Immature natural killer cell (primary cell): ENCODE measurements at places on chromosomes 6 and 20. TPM values are rescaled to one million over a fixed set of nuclear protein-coding genes. Genes with fewer than 3 reads are reported as not detected.

GRCh38 chr20:370151-370600 lies 10.4 kb upstream of the TRIB3 start:
- H3K4me3 ChIP-seq: no peak overlapping the region
- no peak overlapping the region for H3K27ac ChIP-seq
- H3K4me1 ChIP-seq: no peaks in the 10 kb centered on the region
- H3K36me3 ChIP-seq: peaks cover 3% of the 10 kb centered on the region

THBD gene
- polyA plus RNA-seq: 0.26 TPM

RUNX2 gene
- polyA plus RNA-seq: 2.6 TPM

POLH gene
- 3.9 TPM for polyA plus RNA-seq

GRCh38 chr6:105301756-105302616 lies 100.9 kb downstream of the PREP start:
- H3K36me3 ChIP-seq: peaks cover 19% of the 10 kb centered on the region
- H3K4me3 ChIP-seq: no peak overlapping the region
- no peaks in the 10 kb centered on the region for H3K4me1 ChIP-seq
- DNase-seq: no peak
- H3K27me3 ChIP-seq: no peaks in the 10 kb centered on the region

PPIL6 gene
- 0.44 TPM for polyA plus RNA-seq

DNA sequence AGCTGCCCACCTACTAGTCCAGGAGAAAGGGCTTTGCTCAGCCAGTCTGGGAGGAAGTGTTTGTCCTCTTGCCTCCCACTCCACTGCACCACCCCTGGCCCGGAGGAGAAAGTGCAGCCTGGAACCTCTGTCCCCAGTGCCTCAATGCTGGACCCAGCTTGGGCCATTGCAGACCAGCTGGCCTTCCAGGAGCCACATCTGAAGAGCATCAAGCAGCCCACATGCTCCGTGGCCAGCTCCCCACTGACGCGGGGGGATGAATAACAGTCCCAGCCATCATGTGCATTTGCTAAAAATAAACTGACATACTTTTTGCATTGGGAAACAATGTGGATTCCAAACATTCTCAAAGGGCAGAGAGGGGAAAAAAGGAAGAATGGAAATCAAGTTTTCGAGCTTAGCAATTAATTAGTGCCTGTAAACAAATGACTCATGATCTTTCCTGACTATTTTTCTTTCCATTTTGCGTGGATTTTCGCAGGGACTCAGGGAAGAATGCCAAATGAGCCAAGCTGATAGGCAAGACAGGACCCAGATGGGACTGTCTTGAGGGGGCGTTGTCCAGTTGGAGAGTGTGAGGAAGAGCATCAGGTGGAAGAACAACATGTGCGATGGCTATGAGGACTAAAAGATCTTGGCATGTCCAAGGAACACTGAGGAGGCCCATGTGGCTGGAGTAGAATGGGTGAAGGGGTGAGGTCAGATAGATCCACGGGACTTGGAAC lies 34.1 kb downstream of the CEBPB start:
- no peak overlapping the region for H3K27ac ChIP-seq
- peaks cover 5% of the 10 kb centered on the region for H3K27me3 ChIP-seq
- DNase-seq: no peak
- H3K4me3 ChIP-seq: no peak overlapping the region
- H3K36me3 ChIP-seq: no peaks in the 10 kb centered on the region

GRCh38 chr20:30419466-30419865 lies 838.0 kb upstream of the DEFB115 start:
- no peak overlapping the region for H3K4me3 ChIP-seq
- H3K27ac ChIP-seq: no peak overlapping the region
- H3K4me1 ChIP-seq: no peaks in the 10 kb centered on the region
- no peaks in the 10 kb centered on the region for H3K36me3 ChIP-seq
- DNase-seq: no peak

OTOR gene
- not detected for polyA plus RNA-seq

DNA sequence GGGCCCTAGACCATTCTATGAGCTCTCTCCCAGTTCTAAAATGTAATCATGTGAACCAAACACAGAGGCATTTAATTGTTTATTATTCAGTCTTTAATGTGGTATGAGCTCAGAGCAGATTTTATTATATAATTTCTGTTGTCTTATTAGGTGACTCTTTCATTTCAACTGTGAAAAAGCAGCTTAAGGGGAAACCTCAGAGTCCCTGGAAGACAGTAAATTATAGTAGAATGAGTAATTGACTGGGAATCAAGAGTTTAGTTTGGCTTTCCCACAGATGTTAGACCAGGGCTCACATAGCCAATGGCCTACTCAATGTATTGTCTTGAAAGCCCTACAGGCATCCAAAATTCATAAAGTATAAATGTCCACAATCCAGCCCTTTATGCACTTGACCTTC lies 390.4 kb upstream of the SLC35B3 start:
- H3K36me3 ChIP-seq: no peaks in the 10 kb centered on the region
- H3K27me3 ChIP-seq: no peaks in the 10 kb centered on the region
- no peak overlapping the region for H3K4me3 ChIP-seq
- H3K4me1 ChIP-seq: no peaks in the 10 kb centered on the region

DNA sequence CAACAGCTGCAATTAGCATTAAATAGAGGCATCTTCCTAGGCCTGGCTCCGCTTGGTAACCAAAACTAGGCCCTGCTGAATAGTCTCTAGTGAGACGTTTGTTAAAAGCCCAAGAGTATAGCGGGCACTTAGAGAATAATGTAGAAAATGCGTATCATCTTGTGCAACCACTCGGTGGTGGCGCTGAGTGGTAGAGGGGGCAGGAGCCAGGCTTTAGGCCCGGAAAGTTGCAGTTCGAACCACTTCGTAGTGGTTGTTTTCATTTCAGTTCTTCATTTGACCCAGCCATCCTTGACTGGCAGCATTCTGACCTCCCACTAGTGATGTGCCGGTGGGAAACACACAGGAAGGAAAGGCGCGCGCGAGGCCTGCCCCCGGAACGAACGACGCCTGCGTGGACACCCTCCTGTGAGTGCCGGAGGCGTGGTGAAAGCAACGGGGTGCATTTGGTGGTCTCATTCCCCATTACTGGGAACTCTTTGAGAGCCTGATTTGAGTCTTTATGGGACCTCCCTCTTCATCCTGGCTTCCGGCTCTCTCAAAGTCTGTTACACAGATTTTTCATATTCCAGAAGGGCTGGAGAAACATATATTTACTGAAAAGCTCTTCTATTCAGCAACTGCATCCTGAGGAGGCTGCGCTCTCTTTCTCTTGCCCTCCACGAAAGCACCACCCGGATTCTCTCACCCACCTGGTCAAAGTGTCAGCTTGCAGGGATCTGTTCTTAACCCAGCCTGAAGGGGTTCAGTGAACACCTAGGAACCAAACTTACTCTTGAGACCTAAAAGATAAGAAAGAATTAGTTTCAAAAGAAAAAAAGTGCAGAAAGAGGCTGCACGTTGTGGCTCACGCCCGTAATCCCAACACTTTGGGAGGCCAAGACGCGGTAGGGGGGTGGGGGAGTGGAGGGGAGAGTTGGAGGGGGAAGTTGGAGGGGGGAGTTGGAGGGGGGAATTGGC lies 18.2 kb downstream of the GPX5 start:
- DNase-seq: no peak
- peaks cover 12% of the 10 kb centered on the region for H3K27me3 ChIP-seq
- no peaks in the 10 kb centered on the region for H3K36me3 ChIP-seq
- H3K4me1 ChIP-seq: peaks cover 17% of the 10 kb centered on the region
- no peak overlapping the region for H3K27ac ChIP-seq

DNA sequence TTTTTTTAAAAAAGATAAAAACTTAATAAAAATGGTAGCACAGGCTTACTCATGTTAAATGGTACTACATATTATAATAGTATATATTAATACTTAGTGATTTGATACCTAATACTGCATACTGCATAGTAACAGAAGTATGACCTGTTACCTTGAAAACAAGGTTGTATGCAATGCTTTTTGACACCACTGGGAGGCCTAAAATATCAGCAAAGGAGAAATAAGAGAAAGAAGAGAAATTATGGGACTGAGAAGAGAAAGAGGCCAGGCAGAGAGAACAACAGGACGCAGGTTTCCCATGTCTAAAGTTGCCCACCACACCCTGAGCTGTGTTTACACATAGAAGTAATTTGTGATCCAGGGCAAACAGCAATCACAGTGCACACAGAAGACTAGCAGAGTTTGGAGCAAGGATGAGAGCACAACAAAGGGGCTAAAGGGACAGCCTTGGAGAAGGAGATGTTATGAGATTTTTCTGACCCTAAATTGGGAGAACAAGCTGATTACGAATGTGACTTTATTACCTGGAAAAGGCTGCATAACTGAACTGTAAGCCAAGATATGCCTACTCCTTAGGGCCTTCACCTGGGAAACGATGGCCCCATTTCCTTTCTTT lies 73.2 kb downstream of the ROS1 start:
- no peaks in the 10 kb centered on the region for H3K36me3 ChIP-seq
- H3K4me3 ChIP-seq: no peak overlapping the region
- peaks cover 2% of the 10 kb centered on the region for H3K27me3 ChIP-seq

- peak overlapping the region; percentile 32 for H3K27ac ChIP-seq
- no peak for DNase-seq
- H3K36me3 ChIP-seq: peaks cover 16% of the 10 kb centered on the region
- peaks cover 58% of the 10 kb centered on the region for H3K4me1 ChIP-seq
Observed at GRCh38 chr6:144728804-144729203, 443.7 kb downstream of the UTRN start.

PRSS35 gene
- 0.30 TPM for polyA plus RNA-seq

TMEM200A gene
- 2.1 TPM for polyA plus RNA-seq

- peak overlapping the region; percentile 63 for H3K4me3 ChIP-seq
- no peaks in the 10 kb centered on the region for H3K36me3 ChIP-seq
- peak overlapping the region; percentile 81 for H3K27ac ChIP-seq
- peaks cover 57% of the 10 kb centered on the region for H3K4me1 ChIP-seq
- DNase-seq: peak; percentile 76
- peaks cover 5% of the 10 kb centered on the region for H3K27me3 ChIP-seq
Observed at GRCh38 chr6:43812850-43813578, 43.0 kb downstream of the VEGFA start.

- no peaks in the 10 kb centered on the region for H3K4me1 ChIP-seq
- H3K27ac ChIP-seq: no peak overlapping the region
- H3K36me3 ChIP-seq: no peaks in the 10 kb centered on the region
Observed at GRCh38 chr20:6726761-6727160, 40.7 kb upstream of the BMP2 start.

SNX21 gene
- 1.6 TPM for polyA plus RNA-seq

INSM1 gene
- polyA plus RNA-seq: not detected

DNA sequence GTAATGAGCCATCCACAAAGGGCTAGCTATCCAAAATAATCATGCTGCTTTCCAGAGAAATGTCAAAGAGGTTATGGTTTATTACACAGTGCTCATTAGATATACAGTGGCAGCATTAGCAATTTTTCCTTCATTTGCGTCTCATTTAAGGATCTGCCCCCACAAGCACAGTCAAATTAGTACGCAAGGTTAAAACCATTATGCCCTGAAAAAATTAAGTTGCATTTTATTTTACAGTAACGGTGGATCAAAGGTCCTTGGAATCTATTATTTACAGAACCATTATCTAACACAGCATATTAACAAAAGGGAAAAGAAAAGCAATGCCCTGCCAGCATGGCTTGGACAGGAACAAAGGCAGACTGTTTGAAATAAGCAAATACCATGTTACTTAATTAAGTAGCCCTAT lies 144.8 kb downstream of the PDSS2 start:
- no peaks in the 10 kb centered on the region for H3K27me3 ChIP-seq
- no peaks in the 10 kb centered on the region for H3K36me3 ChIP-seq
- H3K4me1 ChIP-seq: peaks cover 3% of the 10 kb centered on the region
- no peak overlapping the region for H3K4me3 ChIP-seq

COL10A1 gene
- not detected for polyA plus RNA-seq

BMP2 gene
- 2.1 TPM for polyA plus RNA-seq

BICRAL gene
- 2.4 TPM for polyA plus RNA-seq

DNA sequence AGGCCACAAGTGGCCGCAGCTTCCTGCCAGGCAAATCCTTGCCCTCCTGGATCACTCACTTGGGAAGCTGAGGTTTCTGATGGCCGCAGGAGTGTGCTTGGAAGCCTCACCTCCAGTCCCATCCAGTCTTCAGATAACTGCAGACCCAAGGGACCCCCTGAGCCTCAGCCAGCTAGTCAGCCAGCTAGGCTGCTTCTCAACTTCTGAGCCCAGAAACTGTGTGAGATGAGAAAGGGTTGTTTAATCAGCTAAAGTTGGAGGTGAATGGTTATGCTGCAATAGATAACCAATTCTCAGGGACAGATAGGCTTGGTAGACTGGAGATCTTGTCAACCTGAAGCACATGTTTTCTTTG lies 96.9 kb downstream of the THBS2 start:
- H3K4me1 ChIP-seq: no peaks in the 10 kb centered on the region
- H3K4me3 ChIP-seq: no peak overlapping the region
- no peaks in the 10 kb centered on the region for H3K36me3 ChIP-seq
